ENCODE measurements at places on chromosomes 2 and 18.

DNA sequence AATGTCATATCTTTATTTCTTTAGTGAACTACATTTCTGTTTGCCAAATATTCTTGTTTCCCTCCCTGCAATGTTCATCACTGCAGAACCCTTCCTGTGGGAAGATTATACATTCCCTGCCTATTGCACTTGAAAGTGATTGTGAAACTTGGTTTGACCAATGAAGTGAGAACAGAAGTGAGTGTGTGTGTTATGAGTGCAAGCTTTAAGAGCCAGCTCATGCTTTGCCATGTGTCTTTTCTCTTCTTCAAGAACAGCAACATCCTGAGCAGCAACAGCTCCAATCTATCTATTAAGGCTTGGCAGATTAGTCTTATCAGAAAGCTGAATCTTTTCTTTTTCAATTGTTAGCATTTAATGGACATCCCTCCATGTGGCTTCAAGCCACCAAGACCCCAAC lies 42.0 kb upstream of the UBE2E3 start:
- no peak for DNase-seq

GRCh38 chr2:196276421-196276820 lies 105.0 kb upstream of the STK17B start:
- no peak for DNase-seq

- no peak for DNase-seq
Observed at GRCh38 chr18:3777719-3778118, 327.7 kb downstream of the TGIF1 start.

GRCh38 chr18:49169037-49169521 lies 218.3 kb upstream of the SMAD7 start:
- DNase-seq: no peak
